ENCODE measurements at places on chromosomes 1 and 21.

GRCh38 chr21:17059936-17060335 lies 452.9 kb upstream of the CXADR start:
- no peak for DNase-seq

DNA sequence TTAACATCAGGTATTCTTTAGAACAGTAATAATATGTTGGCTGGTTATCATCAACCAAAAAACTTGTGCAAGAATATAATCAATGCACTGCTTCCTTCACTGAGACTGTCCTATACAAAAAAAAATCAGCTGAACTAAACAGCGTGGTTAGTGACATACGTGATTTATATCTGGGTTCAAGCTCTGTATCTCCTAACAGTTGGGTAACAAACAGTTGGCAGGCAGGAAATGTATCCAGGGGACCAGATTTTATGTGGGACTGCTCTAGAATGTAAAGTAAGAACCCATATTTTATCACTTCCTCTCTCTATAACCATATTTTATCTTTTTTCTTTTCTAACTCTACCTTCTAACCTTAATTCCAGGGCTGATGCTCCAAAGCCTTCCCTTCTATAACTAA lies 8.0 kb downstream of the ACBD6 start:
- no peak for DNase-seq

- no peak for DNase-seq
Observed at GRCh38 chr1:17052641-17053040, 1.2 kb downstream of the SDHB start.

- no peak for DNase-seq
Observed at GRCh38 chr1:164619006-164619784, 60.2 kb downstream of the PBX1 start.

DNA sequence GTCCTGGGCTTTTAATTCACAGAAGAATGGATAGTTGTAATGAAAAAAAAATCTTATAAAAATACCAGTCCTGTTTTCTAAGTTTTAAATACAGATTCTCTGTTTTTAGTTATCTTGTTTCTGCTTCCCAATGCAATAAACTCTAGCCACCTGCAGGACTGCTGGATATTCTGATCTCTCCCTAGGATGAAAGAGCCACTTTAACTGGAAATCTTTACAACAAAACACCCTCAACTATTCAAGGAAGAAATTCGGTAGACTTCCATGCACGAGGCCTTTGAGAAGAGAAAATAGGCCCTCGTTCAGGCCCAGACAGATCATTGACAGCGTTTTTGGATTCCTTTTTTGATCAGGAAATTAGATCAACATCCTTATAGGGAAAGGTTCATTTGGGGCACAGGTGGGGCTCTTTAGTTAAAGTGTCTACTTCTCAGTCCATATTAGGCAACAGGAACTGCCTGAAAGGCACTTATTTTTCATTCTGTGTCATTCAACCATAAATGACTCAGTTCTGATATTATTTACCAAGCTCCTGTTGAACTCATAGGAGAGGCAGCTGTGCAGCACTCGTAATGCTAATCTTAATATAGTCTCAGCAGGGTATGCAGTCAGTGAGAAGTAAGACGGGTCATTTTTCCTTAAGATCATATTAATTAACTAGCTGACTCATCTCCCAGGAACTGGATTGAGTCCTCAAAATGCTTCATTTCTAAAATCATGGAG lies 71.1 kb upstream of the ERRFI1 start:
- DNase-seq: peak; percentile 76

DNA sequence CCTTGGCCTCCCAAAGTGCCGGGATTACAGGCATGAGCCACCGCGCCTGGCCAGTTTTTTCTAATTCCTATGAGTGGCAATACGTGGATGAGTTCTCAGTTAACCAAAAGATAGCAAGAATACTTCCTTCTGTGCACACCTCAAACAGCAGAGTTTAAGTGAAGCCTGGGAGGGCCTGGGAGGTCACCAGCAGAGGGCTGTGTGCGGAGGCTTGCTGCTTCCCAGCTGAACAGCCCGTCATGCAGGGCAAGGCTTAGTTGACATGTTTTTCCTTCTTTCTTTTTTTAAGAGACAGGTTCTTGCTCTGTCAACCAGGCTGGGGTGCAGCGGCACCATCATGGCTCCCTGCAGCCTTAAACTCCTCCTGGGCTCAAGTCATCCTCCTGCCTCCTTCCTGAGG lies 17.8 kb downstream of the GNG4 start:
- DNase-seq: no peak

GRCh38 chr1:22936681-22937080 lies 36.0 kb downstream of the LACTBL1 start:
- no peak for DNase-seq

GRCh38 chr1:4396551-4396950 lies 257.9 kb upstream of the AJAP1 start:
- no peak for DNase-seq

DNA sequence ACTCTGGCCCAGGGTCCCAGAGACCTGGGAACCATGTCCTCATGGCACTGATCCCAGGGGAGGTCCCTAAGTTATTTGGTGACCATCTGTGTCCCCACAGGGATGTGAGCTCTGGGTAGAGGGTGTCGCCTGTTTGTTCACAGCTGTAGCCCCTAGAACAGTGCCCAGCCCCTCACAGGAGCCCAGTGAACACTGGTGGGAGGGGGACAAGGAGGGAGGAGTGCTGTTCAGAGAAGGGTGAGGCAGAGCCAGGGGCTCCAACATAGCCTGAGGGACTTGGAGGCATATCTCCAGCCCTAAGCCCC lies 450.4 kb downstream of the MATN1 start:
- DNase-seq: no peak

GRCh38 chr1:38030596-38031512 lies 15.7 kb downstream of the POU3F1 start:
- DNase-seq: no peak

DNA sequence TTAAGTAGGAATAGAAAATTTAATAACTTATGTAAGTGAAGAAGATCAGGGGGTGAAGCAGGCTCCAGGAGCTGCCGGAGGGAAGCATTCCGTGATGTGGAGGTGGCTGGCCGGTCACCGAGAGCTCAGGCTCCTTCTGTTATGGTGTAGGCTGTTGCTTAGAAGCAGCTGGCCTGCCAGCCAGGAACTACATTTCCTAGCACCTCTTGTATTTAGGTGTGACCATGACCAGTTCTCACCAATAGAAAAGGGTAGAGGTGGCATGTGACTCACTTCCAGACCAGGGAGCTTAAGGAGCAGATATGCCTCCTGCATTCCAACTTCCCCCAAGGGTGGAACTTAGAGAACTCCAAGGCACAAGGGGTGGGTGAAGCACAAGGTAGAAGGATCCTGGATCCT lies 120.7 kb downstream of the ACTL8 start:
- DNase-seq: no peak

- DNase-seq: no peak
Observed at GRCh38 chr21:14858311-14858710, 206.5 kb downstream of the NRIP1 start.

GRCh38 chr1:6212193-6212959 lies 6.5 kb downstream of the RNF207 start:
- no peak for DNase-seq

DNA sequence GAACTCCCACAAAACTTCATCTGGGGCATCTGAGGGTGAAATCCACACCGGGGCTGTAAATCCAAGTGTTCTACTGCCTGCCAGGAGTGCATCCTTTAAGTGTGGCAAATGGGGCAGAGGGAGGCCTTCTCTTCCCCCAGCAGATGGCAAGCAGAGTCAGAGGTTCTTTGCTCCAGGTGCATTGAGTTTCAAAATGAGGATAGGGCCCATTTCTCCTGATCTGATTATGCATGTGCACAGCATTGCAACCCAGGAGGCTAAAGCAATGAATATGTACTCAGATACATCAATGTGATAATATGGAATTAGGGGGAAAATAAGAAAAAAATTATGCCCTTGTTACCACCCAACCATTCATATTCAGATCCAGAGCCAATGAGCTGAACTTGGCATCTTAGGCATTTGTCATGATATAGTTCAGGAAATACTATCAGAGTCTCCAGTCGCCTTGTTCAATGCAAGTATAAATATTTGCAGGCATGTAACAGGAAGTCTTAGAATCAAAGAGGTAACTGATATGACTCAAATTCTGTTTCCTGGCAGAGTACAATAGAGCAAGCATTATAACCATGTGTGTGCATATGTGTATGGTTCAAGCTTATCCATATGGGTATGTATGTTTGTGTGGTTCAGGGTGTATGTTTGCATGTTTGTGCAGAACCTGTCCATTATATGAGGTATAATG lies 473.8 kb upstream of the PKN2 start:
- DNase-seq: no peak

DNA sequence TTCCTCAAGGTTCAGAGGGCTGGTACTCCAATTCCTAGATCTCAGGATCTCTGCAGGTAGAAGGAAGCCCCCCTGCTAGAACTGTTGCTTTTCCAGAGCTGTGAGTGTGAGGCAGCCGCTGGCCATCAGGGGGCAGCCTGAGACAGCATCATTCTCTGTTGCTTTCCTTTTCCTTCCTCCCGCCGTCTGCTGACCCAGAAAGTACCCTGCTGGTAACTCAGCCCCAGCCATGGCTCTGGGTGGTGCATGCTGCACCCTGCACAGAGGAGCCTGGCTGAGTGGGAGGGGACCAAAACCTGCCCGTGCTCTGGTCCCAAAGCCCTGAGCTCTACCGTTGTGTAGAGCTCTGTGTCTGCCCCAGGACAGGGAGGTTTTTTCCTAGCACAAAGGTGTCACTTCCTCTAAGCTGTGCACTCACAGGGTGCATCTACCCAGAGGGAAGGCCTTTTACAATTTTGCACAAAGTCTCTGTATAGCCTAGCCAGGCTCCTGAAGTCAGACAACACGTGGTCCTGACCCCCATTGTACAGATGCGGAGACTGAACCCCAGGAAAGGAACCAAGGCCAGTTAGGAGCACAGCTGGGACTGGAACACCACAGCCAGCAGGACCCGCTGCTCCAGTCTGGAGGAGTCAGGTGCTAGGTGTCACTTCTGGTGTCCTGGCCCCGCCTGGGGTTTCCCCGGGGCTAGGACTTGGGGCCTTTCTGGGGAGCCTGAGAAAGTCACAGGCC lies 5.6 kb upstream of the FAM131C start:
- DNase-seq: peak; percentile 34

DNA sequence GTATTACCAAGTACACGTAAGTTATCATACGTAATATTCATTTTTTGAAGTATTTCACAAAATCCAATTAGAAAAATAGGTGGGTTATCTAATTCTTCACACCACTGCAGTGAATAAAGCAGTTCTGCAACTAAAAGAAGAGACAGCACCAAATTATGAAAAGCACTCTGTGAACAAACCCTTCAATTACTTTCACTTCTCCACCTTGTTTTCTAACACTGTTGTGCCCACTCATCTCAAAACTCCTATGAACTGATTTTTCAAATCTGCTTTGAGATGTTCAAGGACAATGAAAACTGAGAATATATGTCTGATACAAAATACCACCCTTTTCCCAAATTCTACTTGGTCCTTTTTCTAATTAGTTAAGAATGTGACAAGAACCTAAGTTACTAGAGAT lies 39.4 kb downstream of the LTN1 start:
- no peak for DNase-seq

- DNase-seq: no peak
Observed at GRCh38 chr1:64047549-64047996, 155.8 kb upstream of the UBE2U start.

GRCh38 chr21:25836396-25836795 lies 101.6 kb downstream of the GABPA start:
- no peak for DNase-seq

DNA sequence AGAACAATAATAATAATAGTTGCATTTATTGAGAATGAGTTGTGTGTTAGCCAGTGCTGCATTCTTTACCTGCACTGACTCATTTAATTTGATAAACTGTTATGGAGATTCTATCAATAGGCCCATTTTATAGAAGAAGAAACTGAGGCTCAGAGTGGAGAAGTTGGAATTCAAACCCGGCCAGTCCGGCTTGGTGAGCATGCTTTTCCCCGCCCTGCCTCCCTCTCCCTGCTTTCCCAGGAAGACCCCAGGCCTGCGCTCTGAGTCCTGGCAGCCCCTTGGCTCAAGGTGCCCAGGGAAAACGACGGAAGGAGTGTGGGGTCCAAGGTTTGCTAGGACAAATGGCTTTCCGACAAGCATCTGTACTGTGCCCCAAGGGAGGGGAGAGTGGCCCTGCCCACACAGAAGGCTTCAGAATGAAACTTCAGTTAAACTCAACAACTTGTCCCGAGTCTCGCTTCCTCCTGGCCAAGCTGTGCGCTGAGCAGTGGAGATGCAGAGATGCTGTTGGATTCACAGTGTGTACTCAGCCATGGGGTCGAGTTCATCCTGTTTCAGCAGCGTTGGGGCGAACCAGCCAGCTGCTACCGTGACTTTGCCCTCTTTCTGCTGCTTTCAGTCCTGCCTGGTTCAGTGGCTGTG lies 23.3 kb upstream of the PADI6 start:
- no peak for DNase-seq

- no peak for DNase-seq
Observed at GRCh38 chr1:218346391-218347204, 1.5 kb downstream of the TGFB2 start.

- DNase-seq: no peak
Observed at GRCh38 chr1:161733526-161733925, 12.2 kb downstream of the FCRLB start.

All from DMS153 (cell line).